Stimulated activated CD8-positive, alpha-beta memory T cell treated with anti-CD3 and anti-CD28 coated beads, Interleukin-7, amount 100 ng/mL, for 4 hours (primary cell): ENCODE measurements at places on chromosomes 11 and 22.

DNA sequence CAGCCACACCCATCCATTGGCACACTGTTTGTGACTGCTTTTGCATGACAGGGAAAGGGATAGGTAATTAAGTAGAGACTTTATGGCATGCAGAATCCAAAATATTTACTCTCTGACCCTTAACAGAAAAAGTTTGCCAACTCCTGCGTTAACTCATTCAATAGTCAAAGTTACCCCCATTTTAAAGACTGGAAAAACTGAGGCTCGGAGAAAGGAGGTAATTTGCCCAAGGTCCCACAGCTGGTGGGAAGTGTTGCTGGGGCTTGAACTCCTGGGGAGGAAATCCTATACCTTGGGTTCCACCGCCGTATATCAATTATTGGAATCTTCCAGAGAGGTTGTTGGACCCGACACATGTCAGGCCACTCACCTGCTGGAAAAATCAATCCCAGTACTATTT is 29.9 kb downstream of the MN1 start:
- no peak for DNase-seq

DNA sequence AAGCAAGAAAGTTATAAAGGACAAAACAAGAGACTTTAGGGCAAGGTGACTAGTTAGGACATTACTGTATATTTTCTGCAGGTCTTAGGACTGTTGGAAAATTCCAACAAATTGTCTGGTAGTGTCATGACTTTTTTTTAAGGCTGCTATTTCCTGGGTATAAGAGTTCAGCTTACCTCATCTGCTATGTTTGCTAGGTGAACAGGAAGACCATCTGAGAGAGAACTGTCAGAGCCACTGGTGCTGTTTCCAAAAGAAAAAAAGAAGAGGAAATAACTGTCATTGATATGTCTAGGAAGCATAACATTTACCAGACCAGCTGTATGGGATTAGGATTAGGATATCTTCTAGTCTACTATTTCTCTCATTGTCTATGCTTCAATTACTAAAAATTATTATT is 26.3 kb upstream of the MTCH2 start:
- no peak for DNase-seq

DNA sequence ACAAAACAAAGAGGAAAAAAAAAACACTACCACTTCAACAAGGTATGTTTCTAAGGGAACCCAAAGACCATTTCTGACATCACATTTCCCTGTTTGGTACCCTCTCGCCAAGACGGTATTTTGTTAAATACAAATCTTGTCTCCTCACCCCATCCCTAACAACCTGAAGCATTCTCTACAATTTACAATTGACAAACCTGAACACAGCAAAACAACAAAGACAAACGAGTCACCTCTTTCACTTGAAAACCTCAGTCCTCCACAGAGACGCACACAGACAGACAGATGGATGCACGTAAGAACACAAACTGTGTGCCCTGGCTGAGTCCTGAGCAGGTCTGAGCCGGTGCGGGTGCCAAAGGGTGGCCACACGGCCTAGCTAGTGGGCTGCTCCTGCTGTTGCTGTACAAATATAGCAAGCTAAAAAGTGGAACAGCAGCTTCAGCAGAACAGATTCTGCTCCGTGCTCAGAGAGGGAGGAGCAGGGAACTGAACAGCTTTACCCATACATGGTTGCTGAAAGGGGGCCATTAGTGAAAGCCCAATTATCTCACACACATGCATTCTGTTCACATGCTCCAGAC is 28.5 kb downstream of the CELF1 start:
- no peak for DNase-seq

DNA sequence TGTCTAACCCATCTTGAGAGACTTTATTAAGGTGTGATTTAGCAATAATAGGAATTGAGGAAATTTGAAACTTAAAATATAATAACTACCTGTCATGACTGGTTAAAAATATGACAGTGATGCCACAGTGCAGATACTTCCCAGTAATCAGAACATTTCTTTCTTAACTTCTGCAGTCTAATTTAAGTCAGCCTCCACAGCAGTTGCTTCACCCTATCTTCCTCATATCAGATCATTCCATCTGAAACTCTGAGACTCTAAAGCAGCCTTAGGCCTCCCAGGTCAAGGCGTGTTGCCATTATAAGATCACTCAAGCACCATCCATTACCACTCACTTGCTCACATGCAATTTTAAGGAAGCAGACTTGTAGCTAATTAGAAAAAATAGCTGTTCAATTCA is 302.2 kb downstream of the AASDHPPT start:
- DNase-seq = no peak
